ENCODE measurements at places on chromosomes 16 and 17.
A peak's percentile ranks its signal among the peaks of the same experiment; 100 is the strongest.

GRCh38 chr17:61379457-61380216 is 20.0 kb upstream of the TBX2 start:
- DNase-seq: no peak

DNA sequence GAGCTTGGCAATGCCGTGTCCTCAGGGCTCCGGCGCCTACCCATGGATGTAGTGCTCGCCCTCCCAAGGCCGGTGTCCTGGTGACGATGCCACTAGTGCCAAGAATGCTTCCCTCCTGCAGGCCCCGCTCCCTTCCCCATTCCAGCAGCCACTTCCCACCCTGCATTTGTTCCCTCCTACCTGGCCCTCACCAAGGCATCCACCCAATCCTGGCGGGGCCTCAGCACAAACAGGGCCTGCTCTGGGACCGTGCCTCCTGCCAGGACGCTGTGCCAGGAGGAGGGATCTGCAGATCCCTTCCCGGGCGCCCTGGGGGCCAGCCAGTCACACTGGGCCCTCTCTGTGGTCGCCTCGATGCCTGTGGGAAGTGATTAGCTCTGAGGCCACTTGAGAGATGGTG is 25.1 kb downstream of the ABR start:
- DNase-seq: no peak

- DNase-seq: no peak
These were observed 18.1 kb downstream of the KCNJ2 start for GRCh38 chr17:70187383-70187782.

DNA sequence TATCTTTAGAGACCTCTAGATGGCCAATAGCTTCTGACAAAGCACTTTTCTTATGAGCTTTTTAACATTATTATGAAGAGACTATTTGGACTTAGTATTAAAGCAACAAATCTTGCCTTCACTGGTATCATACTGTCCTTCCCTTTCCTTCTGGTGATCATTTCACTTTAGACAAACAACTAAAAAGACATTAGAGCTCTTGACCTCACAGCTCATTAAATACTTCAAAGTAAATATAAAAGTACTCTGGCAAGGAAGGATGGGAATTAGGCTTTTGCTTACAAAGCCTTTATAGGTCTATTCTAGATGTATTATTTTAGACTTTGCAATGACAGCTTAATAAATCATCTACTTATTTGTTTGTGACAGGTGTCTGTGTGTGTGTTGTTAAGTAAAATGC is 11.1 kb downstream of the STXBP4 start:
- no peak for DNase-seq

DNA sequence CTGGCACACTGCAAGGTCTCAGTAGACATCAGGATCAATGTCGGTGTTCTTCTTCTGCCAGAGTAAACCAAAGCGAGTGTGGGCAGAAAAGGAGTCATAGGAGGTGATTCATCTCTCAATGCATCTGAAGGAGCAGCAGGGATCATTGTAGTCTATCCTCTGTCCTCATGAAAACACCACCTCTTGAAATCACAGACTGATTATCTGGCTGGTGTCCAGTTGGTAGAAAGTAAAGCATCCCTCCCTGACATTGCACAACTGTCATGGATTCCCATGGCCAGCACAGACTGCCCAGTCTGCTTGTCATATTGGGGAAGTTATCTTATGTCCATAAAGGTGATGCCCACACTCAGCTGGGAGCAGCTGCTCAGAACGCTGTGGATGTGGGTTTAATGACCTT is 74.1 kb downstream of the ABCC12 start:
- no peak for DNase-seq

DNA sequence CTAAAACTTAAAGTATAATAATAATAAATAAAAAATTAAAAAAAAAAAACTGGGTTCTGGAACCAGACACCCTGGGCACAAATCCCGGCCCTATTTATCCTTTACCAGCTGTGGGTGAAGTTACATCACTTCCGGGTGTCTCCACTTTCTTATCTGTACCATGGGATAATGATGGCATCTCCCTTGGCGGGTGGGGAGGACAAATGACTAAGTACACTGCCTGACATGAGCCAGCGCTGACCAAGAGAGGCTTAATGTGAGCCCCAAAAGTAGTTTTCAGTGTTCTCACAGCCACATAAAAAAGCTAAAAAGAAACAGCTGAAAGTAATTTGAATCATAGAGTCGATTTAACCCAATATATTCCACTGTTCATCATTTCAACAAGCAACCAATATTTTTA is 424.9 kb downstream of the SOX9 start:
- no peak for DNase-seq

DNA sequence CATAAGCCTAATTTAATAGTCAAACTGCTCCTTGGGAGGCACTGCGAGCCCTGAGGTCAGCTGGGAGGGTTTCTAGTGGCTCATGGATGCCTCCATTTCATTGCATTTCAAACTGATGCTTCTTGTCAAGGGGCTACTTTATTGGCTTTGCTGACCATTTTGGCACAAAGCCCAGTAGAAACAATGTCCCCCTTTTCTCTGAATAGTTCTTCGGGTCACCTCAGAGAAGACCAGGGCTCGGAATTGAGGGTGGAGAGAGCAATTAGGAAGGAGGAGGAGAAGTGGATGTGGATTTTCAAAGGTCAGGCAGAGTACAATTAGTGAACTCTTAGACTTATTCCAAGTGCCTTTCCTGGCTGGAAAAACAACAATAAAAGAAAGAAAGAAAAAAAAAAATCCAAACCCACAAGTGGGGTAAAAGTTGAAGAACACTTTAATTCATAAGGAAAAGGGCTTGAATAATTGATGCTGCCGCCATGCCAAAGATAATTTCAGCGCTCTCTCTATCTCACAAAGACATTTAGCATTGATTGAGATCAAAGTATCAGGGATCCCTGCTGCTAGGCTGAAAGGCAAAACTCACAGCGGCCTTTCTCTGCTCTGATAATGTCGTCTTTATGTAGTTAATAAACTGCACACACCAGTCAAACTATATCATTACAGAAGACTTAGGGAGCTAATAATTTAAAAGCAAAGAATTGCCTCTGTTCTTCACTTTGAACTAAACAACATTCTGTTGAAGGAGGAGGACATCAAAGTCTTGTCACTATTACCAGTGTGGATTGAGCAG is 122.7 kb downstream of the RGS9 start:
- no peak for DNase-seq

GRCh38 chr17:82848022-82848592 is 8.3 kb upstream of the ZNF750 start:
- DNase-seq: no peak

DNA sequence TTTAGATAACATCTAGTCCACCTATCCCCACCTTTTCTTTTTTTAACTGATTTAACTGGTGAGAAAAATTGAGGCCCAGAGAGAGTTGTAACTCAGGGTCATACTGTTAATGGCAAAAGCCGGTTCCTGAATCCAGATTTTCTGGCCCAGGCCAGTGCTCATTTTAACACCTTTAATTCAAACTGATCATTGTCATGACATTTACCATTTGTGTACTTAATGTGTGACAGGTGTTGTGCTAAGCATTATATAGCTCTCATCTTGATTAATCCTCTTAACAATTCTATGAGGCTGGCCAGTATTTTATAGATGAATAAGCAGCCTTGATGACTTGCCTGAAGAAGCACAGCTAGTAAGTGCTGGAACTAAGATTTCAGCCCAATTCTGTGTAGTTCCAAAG is 14.4 kb downstream of the RHOT1 start:
- DNase-seq: no peak

DNA sequence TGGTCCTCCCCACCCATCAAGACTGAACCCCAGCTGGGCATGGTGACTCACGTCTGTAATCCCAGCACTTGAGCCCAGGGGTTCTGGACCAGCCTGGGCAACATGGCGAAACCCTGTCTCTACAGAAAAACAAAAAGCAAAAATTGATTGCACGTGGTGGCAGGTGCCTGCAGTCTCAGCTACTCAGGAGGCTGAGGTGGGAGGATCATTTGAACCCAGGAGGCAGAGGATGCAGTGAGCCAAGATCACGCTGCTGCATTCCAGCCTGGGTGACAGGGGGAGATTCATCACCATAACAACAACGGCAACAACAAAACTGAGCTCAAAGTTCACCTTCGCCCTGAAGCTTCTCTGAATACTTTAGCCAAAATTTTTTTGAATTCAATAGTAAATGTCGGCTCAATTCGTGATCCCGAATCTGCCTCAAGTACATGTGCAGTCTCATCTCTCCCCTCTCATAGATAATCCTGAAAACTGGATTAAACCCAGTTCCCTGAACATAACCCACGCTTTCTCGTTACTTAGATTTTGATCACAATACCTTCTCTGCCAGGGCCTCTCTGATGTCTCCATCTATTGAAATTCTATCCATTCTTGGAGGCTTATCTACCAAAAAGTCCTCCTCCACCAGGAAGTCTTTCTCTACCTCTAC is 13.5 kb upstream of the MYH10 start:
- no peak for DNase-seq

DNA sequence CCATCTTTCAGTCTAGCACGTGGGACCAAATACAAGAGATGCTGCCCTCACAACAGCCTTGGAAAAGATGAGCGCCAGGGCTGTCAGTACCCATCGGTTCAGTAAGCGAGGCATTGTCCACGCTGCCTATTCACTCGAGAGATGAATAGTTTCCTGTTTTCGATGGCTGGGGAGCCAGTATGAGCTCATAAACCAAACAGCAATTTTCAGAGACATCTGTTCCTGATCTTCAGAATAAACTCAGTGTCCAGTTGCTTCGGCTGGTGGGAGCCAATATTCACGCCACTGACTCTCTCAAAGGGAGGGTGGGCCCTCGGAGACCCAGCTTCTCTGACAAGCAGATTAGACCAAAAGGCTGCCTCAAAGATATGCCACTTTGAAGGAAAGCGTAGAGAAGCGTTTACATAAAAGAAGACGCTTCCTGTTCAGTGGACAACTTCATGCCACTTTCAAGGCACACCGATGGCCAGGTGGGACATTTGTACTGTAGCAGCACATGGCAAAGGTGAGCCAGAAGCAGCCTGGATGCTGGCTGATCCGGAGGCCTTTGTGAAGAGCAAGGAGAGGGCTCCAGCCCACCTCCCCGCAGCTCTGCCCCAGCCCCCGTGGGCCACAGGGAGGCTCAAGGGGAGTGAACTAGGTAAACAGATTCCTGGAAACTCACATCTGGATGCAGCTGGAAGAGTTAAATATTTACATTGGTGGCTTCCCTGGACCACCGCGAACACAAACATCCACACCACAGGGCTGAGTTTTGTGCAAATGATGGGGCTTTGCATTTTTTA is 6.0 kb downstream of the TIMM22 start:
- DNase-seq: no peak

GRCh38 chr16:68659412-68660358 is 14.6 kb downstream of the CDH3 start:
- DNase-seq: no peak

GRCh38 chr16:11354733-11355574 is 9.7 kb downstream of the RMI2 start:
- peak; percentile 55 for DNase-seq

DNA sequence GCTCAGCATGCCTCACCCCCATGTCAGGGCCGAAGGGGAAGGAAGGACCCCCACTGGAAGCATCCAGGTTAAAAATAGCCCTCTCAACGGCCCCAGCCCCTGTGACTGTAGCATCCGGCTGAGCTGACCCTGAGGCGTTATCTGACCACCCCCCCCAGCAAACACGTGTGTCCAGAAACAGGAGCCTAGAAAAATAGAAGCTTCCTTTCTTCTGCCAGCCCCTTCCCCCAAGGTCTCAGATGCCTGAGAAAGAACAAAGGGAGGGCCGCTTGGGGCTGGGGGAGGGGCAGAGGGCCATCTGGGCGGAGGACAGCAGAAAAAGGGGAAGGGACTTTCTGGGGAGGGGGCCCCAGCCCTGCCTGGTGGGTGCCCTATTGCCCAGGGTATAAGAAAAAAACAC is 55.8 kb downstream of the ACTG1 start:
- DNase-seq: no peak

GRCh38 chr17:80883831-80884735 is 107.6 kb upstream of the CHMP6 start:
- DNase-seq: no peak

- no peak for DNase-seq
These were observed at the start of gene RASL10B for GRCh38 chr17:35731239-35731916. Gene RASL10B, plus strand, starts transcription at chr17:35731639. Its CDS starts 3,546 bp downstream, at chr17:35735185.

GRCh38 chr16:60199150-60199549 is 1465.0 kb upstream of the GOT2 start:
- DNase-seq: no peak

DNA sequence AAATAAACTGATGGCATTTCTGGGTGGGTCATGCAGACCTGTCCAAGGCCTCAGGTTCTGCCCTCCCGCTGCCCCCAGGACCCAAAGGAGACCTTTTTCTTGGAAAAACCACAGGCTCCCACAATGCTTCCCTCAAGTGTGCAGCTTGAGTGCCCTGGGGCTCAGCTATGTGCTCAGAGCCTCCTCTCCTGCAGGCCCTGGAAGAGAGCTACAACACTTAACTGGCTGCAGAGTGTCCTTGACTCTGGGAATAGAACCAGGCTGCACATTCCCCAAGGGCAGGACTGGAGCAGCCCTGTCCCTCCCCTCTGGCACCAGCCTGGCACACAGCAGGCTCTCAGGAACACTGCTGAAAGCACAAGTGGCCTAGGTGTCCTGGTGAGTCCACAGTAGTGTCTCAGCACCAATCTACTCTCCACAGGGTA is 4.8 kb upstream of the SREBF1 start:
- DNase-seq: no peak

DNA sequence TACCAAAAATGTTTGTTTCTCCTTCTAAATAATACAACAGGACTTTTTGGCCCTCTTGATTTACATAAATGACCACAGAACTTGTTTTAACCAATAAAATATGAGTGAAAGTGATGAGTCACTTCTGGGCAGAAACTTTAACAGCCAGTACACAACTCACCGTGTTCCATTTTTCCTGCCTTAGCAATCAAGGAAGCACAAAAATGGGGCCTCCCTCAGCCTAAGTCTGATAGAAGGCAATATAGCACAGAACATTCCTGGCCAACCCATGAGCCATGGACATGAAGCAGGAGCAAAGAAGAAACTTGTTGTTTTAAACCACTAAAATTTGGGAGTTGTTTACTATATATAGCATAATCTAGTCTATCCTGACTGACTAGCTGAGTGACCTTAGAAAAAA is 61.1 kb upstream of the MTMR4 start:
- no peak for DNase-seq

GRCh38 chr16:84526794-84527531 is 22.5 kb upstream of the MEAK7 start:
- no peak for DNase-seq

- peak; percentile 39 for DNase-seq
These were observed 344 bp downstream of the PSME3IP1 start for GRCh38 chr16:57185446-57185944.

GRCh38 chr17:35161281-35161761 is 13.7 kb downstream of the UNC45B start:
- DNase-seq: no peak

- no peak for DNase-seq
These were observed 45.2 kb upstream of the DHX40 start for GRCh38 chr17:59520251-59520650.

DNA sequence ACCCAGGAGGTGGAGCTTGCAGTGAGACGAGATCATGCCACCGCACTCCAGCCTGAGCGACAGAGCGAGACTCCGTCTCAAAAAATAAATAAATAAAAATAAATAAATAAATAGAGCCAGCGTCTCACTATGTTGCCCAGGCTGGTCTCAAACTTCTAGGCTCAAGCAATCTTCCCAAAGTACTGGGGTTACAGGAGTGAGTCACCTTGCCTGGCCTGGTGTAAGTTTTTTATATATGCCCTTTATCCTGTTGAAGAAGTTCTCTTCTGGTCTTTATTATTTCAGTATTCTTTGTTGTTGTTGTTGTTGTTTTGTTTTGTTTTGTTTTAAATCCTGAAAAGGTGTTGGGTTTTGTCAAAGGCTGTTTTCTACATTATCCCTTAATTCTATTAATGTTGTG is 30.1 kb upstream of the ABCC1 start:
- DNase-seq: no peak
